ENCODE measurements at places on chromosomes 16 and 17. TPM values are rescaled to one million over a fixed set of nuclear protein-coding genes. Genes with fewer than 3 reads are reported as not detected.

The TPSG1 gene
- not detected for total RNA-seq

The ZDHHC1 gene
- 6.9 TPM for total RNA-seq

The HP gene
- total RNA-seq: not detected

The PPP1R1B gene
- not detected for total RNA-seq

The NPIPA5 gene
- total RNA-seq: not detected

The NXPH3 gene
- total RNA-seq: 0.50 TPM

The SLC5A10 gene
- 0.36 TPM for total RNA-seq

The FOXF1 gene
- not detected for total RNA-seq

The WWOX gene
- total RNA-seq: 12.3 TPM

The TBX2 gene
- 3.7 TPM for total RNA-seq

The CDT1 gene
- total RNA-seq: 29.9 TPM

The GRAPL gene
- total RNA-seq: not detected

The SLC16A5 gene
- 36.0 TPM for total RNA-seq

The SLC5A11 gene
- 0.37 TPM for total RNA-seq

The PITPNM3 gene
- total RNA-seq: 2.0 TPM

The HID1 gene
- 17.5 TPM for total RNA-seq

The HSF5 gene
- total RNA-seq: not detected

The ZSCAN10 gene
- total RNA-seq: 0.33 TPM

The GSDMA gene
- not detected for total RNA-seq

The PROCA1 gene
- total RNA-seq: 1.3 TPM

The CRYM gene
- total RNA-seq: 2.5 TPM

The ICAM2 gene
- not detected for total RNA-seq

The TAC4 gene
- total RNA-seq: not detected

The ASGR1 gene
- 1.4 TPM for total RNA-seq

The CMTM1 gene
- total RNA-seq: 1.4 TPM

The RAMP2 gene
- 1.7 TPM for total RNA-seq

The ATP2A1 gene
- 1.8 TPM for total RNA-seq

The GCGR gene
- total RNA-seq: 0.55 TPM

The MYL4 gene
- total RNA-seq: not detected

The TP53TG3F gene
- total RNA-seq: not detected

The CAMTA2 gene
- 33.7 TPM for total RNA-seq

The TIMP2 gene
- 242 TPM for total RNA-seq

The SYCE1L gene
- 4.8 TPM for total RNA-seq

The NTN3 gene
- total RNA-seq: not detected

The CA5A gene
- total RNA-seq: not detected

The CD300LB gene
- 0.17 TPM for total RNA-seq

The TOX3 gene
- total RNA-seq: 0.64 TPM

The KCNJ18 gene
- not detected for total RNA-seq

The DRG2 gene
- 53.9 TPM for total RNA-seq

The AGRP gene
- not detected for total RNA-seq

The TBX4 gene
- total RNA-seq: 0.19 TPM

The SOX8 gene
- 2.1 TPM for total RNA-seq

The KIF18B gene
- total RNA-seq: 35.4 TPM

The NQO1 gene
- total RNA-seq: 2,481 TPM

The AURKB gene
- total RNA-seq: 139 TPM

The RPUSD1 gene
- total RNA-seq: 50.0 TPM

The C1QTNF1 gene
- total RNA-seq: 53.9 TPM

The KRTAP9-2 gene
- total RNA-seq: not detected

Measured in A549 treated with GW870086 at 1 μM for 4 hours (cell line).